ENCODE measurements at places on chromosomes 13 and 19.
A peak's percentile ranks its signal among the peaks of the same experiment; 100 is the strongest.

- no peak for DNase-seq
Measured at GRCh38 chr13:111844682-111845081, 222.3 kb upstream of the SOX1 start.

- DNase-seq, result no peak
Measured at GRCh38 chr19:50008532-50008931, 16.6 kb downstream of the VRK3 start.

DNA sequence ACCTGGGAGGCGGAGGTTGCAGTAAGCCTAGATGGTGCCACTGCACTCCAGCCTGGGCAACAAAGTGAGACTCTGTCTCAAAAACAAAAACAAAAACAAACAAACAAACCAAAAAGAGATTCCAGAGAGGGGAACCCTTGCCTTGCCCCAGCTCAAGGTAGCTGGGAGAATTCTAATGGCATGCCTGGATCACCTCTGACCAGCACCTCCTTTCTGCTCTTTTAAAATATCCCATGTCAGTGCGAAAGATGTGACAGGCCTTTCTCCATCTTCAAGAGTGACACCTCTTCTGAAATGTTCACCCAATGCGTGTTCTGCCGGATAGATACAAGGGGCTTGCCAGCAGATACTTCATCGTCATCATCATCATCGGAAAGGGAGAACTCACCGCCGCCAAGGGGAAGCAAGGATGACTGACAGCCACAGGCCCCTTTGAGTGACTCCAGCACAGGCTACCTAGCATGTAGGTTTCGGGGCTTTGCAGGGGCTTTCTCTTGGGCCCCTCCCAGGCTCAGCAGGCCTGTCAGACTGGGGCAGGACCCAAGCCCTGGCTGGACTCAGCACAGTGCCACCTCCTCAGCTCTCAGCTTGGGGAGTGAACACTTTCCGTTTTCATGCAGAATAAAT lies 18.9 kb upstream of the LRP3 start:
- no peak for DNase-seq

GRCh38 chr19:57583521-57584416 lies at the start of gene ZIK1:
Gene ZIK1 (plus strand): TSS chr19:57584145. CDS start chr19:57584357, 212 bp downstream.
- peak; percentile 95 for DNase-seq

DNA sequence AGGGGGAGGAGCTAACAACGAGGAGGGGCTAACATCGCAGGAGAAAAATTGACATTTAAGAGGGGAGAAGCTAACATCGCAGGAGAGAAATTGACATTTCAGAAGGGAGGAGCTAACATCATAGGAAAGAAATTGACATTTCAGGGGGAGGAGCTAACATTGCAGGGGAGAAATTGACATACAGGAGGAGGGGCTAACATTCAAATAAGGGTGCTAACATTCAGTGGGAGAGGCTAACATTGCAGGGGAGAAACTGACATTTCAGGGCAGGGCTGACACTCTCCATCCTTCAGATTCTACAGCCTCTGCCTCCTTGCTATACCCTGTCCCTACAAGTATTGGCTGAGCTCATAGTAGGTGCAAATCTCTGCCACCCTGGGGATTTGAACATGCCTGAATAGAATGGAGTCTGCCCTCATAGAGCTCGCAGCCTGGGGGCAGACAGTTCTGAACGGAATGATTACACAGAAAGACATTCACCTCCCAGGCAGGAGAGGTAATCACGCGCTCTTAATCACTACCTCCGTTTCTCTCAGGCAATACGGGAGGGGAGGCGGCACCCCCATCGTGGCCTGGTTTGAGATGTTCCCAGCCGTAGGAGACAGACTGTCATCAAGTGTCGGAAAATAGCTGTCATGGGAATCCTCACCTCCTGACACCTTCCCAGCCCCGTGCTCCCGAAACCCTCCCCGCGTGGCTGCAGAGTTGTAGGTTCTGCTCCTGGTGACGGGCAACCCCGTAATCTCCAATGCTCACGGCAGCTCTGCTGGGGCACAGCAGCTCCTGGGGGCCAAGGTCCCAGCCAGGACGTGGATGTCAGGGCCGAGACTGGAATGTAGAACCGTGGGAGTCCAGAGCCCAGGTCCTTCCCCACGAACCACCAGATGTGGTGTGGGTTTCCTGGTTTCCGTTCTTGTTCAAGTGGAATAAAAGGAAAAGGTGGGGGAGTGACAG lies 9.5 kb downstream of the GPR32 start:
- DNase-seq, result no peak

GRCh38 chr13:42099962-42100675 lies 51.7 kb downstream of the DGKH start:
- DNase-seq, result no peak

DNA sequence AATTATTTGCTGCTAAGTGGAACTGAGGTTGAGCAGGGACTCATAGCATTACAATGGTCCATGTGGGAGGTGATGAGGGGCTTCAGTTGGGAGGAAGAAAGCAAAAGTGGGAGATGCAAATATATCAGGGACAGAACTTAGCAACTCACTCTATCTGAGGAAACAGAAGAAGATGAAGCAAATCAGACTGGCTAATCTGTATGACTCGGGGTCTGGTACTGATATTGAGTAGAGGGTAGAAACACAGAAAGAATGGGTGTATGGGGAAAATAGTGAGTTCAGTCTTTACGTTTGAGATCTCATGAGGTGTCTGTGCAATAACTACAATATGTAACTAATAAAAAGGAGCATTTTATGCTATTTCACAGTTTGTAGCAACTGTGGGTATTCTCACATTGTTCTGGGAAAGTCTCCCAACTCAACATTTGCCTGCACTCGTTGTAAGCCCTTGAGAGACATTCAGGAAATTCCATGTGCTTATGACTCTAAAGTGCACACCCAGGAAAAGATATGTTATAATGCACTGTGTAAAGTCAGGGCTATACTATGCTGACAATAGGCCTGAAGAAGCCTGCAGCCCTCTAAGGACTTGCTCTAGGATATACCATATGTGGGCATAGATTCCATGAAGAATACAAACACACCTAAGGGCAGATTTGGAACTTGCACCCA lies 183.5 kb downstream of the SPRY2 start:
- DNase-seq, result no peak

DNA sequence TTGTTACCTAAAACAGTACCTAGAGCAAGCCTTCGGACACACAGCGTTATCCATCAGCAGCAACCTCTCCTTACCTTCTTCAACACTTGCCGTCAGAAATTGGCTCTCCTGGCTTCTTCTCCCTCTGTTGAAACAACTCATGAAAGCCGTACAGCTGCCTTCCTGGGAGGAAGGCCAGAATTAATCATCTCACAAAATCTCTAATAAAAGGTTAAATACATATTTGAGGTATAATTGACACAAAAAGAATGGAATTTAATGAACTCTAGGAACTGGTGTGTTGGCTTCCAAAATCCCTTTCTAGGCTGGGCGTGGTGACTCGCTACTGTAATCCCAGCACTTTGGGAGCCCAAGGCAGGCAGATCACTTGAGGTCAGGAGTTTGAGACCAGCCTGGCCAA lies 37.3 kb upstream of the GTF2F2 start:
- DNase-seq, result no peak

- DNase-seq, result no peak
Measured at GRCh38 chr19:16703677-16704076, 16.0 kb upstream of the NWD1 start.

DNA sequence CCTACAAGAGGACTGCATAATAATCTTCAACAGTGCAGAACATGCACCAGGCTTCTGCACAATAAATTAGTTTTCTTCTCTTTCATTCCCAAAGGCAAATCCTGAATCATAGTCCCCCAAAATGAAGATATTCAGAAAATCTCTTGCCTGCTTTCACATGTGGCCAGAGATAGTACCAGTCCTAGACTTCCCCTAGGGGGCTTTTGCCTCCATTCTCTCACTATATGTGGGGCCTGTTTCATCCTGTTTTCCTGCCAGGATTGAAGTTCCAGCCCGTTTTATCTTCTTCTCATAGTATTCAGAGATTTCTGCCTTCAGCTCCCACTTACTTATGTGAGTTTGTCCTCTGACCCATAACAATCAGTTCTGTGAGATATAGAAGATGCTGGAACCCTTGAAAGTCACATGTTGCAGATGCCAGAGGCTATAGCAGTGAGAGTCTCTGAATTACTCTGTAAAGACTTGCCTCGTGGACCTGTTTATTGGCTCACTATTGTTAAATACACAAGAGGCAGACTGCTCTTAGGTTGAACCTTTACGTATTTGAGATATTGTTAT lies 421.9 kb upstream of the PCDH9 start:
- no peak for DNase-seq

GRCh38 chr13:44278166-44278565 lies 95.5 kb upstream of the SERP2 start:
- no peak for DNase-seq

DNA sequence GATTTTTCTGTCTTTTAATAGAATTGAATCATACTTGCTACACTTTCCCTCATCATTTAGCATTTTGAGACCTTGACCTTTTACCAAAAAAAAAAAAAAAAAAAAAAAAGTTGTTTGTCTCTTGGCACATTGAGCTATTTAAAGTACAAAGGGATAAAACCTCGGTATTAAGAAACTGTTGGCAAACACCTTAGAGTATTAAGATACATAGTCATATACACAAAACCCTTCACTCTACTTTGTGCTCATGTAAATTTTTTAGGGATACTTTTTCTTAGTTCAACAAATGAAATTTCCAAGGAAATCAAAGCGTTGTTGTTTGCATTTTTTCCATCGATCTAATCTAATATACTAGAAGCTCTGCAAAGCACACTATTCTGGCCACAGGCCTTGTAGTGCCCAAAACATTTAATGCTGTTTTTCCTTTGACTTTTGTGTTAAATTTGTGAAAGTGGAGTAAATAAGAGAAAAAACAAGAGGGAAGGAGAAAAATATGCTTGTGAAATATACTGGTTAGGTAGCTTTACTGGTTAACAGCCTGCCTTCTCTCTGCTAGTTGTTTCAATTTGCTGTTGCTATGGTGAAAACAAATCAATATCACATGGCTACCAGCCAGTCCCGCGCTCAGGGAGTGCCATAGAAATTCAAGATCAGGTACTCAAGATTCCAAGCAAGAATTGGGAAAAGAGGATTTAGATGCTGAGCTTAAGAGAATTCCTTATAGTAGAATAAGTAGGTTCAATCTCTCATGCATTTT lies 2.6 kb downstream of the MBNL2 start:
- peak; percentile 79 for DNase-seq

DNA sequence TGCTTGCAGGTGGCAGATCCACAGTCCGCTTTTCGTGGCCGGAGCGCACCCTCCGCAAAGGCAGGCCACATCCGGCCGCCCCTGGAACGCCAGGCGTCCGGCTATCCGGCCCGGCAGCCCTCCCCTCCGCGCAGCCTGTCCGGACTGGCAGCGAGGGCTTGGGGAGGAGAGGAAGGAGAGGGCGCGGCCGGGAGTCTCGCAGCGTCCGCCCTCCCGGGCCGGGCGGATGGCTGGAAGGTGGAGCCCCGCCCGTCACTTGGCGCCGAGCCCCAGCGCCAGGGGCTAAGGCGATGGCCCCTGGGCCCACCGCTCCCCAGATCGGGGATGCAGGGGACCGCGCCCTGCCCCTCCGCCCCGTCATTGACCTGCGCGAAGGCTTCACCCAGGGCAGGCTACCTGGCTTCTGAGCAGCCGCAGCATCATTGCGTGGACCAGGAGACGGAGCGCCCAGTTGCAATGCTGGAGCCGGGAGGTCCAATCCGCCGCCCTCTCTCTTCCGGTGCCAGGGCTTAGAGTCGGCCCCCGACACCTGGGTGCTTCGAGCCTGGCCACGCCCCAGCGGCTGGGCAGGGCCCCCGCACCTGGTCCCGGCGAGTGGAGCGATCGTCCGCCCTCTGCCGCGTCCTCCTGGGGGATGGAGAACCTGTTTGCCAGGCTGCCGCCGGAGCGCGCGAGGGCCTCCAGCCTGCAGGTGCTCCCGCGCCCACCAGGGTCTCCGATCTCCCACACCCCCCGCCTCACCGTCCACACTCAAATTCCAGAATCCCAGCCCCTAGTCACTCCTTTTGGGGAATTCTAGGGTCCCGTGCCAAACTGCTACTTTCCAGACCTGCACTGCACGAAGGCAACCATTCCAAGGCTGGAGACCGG lies at the start of gene FUT1:
Gene FUT1, minus strand, starts transcription at position 146 of the 870 bp plus-strand sequence. CDS start 1,360 bp downstream, outside the sequence.
- peak; percentile 56 for DNase-seq

DNA sequence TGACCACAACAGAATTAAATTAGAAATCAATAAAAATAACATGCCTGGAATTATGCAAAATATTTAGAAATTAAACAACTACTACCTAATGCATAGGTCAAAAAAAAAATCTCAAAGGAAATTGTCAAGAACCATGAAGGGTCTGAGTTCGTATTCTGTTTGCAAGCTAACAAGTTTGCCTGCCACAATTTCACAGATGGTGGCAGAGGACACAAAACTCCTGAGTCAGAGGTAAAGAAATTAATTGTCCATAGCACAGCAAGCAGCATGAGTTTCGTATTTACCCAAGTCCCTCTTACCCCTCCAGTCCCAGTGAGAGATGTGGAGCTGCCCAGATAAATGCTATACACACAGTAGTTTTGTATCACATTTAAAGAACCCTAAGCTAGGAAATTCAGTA lies 675.9 kb downstream of the UQCRFS1 start:
- DNase-seq, result no peak

DNA sequence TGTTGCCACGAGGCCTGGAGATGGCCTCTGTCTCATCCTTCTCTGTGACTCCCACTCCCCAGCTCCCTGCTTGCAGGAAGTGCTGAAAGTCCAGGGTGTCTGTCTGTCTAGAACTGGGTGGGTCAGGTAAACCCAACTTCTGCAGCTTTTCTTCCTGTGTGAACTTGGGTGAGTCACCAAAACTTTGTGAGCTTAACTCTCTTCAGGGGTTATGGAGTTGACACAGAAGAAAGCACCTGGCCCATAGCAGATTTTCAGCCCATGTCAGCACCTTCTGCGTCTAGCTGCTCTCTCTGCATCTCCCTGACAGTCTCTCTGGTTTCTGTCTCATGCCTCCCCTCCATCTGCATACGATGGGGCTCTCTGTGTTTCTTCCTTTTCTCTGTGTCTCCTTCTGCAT lies 4.2 kb upstream of the CACNG7 start:
- no peak for DNase-seq

DNA sequence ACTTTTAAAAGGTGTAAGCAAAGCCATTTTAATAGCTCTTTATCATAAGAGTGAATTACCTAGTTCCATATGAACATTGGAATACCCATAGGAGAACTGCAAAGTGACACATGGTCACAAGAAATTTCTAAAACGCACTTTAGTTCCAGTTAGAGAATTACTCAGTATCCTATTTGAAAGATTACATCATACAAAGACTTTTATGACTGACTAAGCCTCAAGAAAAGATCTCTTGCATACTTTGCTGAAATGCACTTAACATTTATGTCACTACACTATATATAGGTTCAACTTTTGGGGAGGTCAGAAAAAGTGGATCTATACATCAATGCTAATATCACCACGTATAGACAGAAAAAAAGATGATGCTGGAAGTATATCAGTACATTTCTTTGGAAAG lies 7.1 kb downstream of the PCDH9 start:
- DNase-seq, result no peak

- no peak for DNase-seq
Measured at GRCh38 chr19:827314-827709, 325 bp upstream of the AZU1 start.

- DNase-seq, result no peak
Measured at GRCh38 chr13:28935104-28935503, 115.0 kb downstream of the MTUS2 start.
